ENCODE measurements at places on chromosomes 12 and 14.
A peak's percentile ranks its signal among the peaks of the same experiment; 100 is the strongest.

GRCh38 chr12:53061404-53062010, 11.6 kb downstream of the TNS2 start:
- no peak for DNase-seq

- DNase-seq: no peak
Measured at GRCh38 chr12:26162905-26163304, 32.5 kb upstream of the SSPN start.

DNA sequence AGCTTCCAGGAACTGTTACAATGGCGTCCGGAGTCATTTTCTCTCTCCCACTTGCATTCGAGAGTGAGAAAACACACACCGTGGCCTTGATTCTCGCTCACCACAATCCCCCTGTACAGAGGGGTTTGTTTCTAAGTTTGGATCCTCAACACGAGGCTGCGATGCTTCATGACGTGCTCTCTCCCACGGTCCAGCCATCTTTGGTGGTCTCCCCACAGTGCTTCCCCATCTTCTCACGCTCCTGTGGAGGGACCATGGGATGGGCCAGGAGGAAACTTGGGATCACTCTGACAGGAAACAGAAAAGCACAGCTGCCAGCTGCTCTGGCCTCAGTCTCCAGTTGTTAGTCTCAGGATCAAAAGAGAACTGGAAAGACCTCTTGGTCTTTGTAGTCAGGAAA, 28.1 kb downstream of the OR10P1 start:
- DNase-seq: no peak

DNA sequence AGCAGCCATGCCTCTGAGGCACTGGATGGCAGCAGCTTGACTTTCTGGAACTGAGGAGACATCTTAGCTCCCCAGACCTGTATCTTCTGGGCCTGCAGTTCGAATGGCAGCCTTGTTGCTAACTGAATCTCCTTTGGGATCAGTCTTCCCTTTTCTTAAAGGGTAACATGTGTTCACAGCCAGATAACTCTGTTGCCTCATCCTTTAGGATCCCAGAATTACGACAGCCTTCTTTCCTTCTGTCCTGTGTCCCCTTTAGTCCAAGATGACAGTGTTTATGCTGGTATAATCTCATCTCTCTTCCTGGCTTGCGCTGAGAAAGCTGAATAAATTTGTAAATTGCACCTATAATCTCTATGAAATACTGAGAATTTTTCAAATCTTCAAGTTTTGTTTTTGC, 9.1 kb upstream of the ERC1 start:
- DNase-seq: no peak

DNA sequence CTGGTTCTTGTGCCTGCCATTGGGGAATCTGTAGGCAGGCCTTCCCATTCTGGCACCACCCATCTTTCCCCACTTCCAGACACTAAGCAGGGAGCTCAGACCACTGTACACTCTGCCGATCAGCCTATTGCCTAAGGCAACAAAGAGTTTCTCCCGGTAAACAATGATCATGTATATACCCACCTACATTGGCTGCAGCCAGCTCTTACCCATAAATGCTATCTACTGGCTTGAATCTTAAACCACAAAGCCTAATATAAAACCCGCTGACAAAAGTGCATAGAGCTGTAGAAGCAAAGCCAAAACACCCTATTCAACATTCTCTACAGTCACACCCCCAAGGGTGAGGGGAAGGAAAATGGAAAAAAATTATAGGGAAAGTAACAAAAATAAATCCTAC, 20.8 kb upstream of the GLIPR1 start:
- no peak for DNase-seq

GRCh38 chr12:114186241-114187002, 219.5 kb downstream of the TBX5 start:
- no peak for DNase-seq

DNA sequence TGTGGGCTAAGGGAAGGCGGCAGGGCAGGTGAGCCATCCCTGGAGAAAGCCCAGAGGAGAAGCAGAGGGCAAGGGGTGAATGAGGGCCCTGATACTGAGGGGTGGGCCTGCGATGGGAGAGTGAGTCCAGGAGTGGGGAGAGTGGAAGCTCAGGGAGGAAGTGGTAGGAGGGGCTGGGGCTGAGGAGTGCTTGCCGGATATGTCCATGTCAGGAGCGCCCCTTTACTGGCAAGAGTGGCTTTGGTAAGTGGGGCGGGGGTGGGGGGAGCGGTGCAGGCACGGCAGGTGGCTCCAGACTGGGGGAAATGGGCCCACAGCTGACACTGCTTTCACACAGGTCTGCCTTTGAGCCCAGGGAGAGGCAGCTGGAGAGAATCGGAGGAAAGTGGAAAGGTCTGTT, 86.4 kb upstream of the GPR68 start:
- no peak for DNase-seq

GRCh38 chr12:24441458-24441857, 492.0 kb upstream of the SOX5 start:
- no peak for DNase-seq

- peak; percentile 8 for DNase-seq
Measured at GRCh38 chr12:25529738-25530137, 23.3 kb downstream of the LMNTD1 start.

GRCh38 chr12:4388662-4389061, 9.2 kb upstream of the FGF23 start:
- no peak for DNase-seq

DNA sequence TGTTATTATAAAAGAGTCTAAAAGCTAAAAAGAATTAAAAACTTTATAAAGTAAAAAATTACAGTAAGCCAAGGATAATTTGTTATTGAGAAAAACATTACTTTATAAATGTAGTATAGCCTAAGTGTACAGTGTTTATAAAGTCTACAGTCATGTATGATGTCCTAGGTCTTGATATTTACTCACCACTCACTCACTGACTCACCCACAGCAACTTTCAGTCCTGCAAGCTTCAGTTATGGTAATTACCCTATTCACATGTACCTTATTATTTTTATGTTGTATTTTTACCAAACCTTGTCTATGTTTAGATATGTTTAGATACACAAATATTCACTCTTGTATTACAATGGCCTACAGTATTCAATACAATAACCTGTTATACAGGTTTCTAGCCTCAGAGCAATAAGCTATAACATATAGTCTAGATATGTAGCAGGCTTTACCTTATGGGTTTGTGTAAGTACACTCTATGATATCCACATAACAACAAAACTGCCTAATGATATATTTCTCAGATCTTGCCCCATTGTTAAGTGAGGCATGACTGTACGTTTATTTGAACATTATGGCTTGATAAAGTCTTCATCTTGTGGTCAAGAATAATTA, 113.7 kb upstream of the KITLG start:
- DNase-seq: no peak

DNA sequence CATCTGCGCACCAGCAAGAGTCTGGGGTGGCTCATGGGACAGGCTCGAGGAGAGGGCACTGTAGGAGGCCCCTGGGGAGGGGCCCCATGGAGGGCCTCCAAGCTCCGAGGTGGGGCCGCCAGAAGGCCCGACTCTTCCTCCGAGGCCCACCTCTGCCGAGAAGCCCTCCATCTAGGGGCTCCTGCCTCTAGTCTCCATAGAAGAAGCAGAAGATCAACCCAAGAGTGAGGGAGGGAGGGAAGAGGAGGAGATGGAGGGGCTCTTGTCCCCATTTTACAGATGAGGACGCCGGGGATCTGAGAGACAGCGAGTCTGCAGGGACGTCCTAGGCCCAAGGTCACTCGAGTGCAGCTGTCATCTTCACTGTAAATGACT, 41.2 kb downstream of the DIO3 start:
- DNase-seq: no peak

- peak; percentile 22 for DNase-seq
Measured at GRCh38 chr12:2084553-2085296, 31.9 kb downstream of the CACNA1C start.

DNA sequence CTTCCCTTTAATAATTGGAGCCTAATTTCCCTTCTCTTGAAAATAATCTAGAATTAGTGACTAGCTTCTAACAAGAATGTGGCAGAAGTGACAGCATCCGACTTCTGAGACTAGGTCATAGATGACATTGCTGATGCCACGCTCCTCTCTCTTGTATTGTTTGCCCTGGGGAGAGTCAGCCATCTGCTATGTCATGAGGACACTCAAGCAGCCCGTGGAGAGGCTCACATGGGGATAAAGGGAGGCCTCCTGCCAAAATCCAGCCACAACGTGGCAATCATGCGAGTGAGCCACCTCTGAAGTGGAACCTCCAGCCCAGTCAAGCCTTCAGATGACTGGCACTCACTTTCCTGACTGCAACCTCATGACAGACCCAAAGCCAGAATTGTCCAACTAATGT, 54.2 kb upstream of the LRRK2 start:
- DNase-seq: peak; percentile 16

DNA sequence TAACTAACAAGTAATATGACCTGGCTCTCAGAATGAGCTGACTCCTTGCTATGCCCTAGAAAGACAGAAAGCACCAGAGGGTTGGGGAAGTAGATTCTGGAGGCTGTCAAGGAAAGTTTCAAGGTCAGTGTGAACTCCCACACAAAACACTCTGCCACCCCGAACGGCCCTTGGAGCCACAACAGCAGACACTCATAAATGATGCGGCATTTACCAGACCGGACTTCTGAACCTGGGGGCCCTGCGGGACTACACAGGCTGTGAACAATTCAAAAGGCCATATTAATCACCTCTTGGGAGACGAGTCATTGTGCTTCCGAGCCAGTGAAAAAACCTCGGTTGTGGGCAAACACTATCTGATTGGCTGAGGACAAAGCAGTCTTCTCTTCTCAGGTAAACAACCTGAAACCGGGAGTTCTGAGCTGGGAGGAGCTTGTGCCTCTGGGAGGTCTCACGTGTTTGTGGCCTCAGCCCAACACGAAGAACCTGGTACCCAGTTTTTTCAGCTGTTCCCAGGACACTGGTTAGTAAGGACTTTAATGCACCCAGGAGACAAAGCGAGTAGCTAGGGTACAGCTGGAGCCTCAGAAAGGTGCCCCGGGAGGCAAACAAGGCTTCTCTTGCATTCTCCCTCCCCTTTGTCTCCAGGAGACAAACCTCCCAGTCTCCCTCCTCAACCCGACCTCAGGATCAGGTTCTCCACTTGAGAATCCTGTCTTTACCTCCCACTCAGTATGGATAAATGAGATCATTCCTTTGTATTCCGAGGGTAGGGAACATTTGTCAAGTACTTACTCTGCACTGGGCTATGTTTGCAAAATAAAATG, 35.3 kb downstream of the VWF start:
- DNase-seq: peak; percentile 40

DNA sequence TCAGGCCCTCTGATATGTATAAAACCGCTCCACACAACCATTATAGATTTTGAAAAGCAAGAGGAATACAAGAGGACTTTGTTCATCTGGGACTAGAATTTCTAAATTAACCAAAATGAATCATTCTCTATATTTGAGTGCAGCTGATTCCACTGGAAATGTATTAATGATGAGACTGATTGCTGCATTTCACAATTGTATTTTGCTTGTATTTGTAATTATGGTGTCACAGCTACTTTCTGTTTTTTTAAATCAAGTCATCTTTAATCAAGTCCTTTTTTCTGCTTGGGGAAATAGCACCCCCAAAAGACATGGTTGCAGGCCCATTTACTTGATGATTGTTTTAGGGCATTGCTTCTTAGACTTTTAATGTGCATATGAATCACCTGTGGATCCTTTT, 162.4 kb downstream of the KICS2 start:
- DNase-seq: no peak

DNA sequence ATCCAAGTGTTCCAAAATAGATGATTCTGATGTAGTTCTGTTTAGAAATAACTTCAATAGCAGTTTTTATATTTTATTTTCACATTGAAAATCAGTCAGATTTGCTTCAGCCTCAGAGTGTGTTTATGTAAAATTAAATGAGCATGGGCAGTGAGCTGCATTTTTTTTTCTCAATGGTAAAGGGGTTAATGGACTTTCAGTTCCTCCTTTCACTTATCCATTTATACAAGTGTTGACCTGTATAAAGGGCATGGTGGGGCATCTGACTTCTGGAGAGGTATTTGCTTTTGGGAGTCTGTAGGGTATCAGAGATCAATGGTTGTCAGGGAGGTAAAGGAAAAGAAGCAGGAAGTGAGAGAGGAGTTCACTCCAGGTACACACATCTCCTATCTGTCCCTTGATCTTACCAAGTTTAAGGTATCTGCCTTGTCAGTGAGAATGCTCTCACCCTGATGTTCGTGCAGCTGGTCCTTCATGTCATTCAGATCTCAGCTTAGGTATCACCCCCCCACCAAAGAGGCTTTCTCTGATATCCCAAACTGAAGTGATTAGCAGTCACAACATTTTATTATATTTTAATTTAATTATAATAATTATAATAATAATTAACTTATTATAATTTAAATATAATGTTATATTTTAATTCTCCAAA, 181.6 kb upstream of the LMNTD1 start:
- DNase-seq: no peak

DNA sequence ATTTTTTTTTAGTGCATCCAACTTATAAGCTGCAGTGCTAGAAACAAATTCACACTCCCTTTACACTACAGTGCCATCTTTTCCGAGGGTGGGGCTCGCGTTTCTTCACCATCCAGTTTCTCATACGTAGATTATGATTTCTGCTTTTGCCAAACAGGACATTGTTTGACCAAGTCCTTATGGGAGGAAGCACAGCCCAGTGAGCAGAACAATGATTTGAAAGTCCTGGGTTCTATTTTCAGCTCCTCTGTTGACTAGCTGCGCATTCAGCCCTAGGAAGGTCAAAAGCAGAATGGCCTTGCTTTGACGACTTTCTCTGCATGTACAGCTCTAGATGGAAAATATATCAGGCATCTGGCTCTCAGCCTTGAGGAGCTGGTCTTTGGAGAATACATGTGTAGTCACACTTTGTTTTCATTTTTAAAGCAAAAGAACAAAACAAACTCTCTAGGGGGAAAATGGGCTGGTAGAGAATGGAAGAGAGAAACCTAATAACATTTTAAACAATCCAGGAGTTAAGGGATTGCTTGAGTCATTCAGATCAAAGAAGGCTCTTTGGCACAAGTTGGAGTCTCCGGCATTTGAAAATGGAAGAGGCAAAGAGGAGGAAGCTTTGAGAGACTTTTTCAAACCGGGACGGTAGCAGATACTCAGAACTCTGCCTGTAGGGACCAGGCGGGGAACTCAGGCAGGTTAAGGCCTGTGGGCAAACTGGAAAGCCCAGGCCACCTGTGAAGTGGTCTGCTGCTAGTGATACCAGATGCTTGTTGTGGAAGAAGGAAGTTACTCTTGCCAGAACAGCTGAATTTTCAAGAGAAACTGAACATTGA, 257.3 kb upstream of the PLEKHG7 start:
- no peak for DNase-seq

DNA sequence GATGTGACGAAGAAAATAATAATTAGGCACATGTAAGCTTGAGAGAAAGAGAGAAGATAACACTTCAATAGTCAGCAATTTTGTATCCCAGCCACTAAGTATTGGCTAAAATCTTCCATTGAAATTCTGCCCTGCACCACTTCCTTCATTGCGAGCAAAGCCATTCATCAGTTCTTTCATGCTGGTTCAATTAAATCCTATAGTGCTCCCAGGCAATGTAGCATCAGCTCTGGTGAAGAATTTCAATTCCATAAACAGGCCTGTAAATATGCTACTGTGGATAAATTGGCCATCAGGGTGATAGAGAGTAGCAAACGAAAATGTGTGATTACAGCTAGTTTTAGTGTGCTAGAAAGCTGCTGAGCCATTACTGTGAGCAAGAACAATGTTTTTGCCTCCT, 24.7 kb downstream of the RPL10L start:
- DNase-seq: no peak

Measured in RCC 7860 (cell line).